NCI-H187 (cell line): ENCODE measurements at places on chromosomes 4 and X.

DNA sequence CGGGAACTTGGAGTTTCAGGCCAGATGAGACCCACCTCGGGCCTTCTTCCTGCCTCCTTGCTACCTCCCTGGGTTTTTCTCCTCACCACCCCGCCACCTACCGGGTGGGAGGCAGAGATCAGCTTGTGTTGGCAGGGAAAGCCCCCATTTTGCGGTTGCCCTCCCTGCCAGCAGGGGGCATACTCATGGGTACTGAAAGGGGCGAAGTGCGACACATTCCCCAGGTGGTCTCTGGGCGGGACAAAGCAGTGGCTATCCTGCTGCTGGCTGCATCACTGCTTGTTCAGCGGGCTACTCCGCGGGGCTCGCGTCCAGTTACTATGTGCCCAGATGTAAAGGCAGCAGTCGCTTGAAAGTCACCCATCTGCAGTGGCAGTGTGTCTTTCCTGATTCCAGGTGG is 330.3 kb downstream of the PDHA2 start:
- DNase-seq, result no peak

- no peak for DNase-seq
Observed at GRCh38 chr4:157012781-157013180, 41.2 kb upstream of the PDGFC start.

- no peak for DNase-seq
Observed at GRCh38 chr4:17370818-17371217, 141.1 kb downstream of the QDPR start.

GRCh38 chrX:148290041-148290440 is 210.4 kb upstream of the AFF2 start:
- no peak for DNase-seq

DNA sequence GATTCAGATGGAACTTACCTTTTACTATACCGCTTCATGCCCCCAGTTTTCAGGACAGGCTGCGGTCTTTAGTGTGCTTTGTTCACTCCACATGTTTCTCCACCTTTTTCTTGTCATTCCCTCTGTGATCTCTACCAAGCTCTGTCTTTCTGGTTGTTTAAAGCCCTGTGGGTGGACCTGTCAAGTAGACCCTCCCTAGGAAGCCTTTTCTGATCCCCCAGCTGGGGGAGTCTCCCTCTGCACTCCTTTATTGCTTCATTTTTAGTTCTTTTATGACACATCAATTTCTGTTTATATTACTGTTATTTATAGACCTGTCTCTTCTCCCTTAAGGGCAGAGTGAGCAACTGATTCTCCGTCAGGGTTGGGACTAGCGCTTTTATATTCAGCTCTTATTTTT is 150.2 kb downstream of the C4orf33 start:
- DNase-seq, result no peak

DNA sequence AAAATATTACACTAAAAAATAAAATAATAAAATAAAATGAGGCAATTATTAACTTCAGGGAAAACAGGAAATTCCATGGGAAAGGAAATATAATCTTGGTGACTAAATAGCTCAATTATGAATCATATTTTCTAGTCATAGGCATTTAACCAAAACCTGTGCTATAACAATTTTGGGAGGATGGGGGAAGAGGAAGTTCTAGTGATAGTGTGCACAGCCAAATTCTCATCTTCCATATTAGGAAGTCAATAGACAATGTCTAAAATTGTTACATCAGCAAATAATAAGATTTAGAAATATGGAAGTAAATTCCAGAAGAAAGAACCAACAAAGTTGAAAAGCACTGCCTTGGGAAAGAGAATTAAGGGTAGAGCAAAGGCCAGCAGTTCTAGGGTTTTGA is 2.8 kb downstream of the AWAT2 start:
- DNase-seq, result no peak

DNA sequence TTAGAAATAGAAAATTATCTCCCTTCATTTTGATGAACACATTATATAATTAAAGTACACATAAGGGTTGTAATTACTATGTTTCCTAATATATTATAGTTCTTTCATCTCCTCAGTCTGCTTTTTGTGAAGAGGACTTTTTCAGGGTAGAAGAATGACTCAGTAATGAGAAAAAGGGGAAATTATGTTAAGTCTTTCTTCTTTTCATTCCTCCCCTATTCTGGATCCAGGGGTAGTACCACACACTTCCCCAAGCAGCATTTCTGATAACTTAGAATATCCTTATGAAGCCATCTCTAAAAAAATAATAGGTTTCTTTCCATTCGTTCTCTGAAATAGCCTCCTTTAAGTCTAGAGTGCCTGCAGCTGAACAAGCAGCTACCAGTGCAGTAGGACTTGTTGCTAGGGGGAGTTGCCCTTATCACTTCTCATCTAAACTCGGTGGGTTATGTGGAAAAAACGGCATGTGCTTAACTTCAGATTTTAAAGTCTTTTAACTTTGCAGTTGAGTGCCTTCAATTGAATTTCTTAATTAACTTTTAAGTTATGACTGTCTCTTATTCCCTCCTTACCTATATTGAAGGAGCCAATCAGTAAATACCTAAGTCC is 184.8 kb downstream of the ARHGAP24 start:
- DNase-seq, result no peak

GRCh38 chrX:2707334-2707760 is 16.3 kb downstream of the CD99 start:
- DNase-seq, result no peak

DNA sequence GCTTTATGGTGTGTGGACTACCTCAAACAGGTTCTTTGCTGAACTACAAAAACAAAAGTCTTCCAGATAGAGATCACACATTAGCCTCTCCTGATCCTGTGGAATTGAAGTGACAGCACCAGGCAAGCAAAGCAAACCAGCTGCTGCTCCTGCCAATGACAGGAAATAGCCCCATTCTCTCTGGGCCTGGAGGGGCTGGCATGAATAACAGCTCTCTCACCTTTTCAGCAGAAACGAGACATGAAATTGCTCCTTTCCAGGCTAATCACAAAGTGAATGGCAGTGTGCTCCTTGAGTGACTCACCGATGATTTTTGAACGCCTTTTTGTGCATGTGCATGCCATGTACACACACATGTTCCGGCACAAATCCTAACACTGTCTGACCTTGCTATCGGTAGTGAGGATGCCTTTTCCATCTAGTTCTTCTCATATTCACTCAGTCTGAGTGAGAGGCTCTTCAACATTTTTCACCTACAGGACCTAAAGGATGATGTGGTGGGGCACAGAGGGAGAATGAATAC is 24.4 kb downstream of the MFAP3L start:
- DNase-seq, result no peak

GRCh38 chr4:92825791-92826190 is 522.0 kb downstream of the GRID2 start:
- no peak for DNase-seq

DNA sequence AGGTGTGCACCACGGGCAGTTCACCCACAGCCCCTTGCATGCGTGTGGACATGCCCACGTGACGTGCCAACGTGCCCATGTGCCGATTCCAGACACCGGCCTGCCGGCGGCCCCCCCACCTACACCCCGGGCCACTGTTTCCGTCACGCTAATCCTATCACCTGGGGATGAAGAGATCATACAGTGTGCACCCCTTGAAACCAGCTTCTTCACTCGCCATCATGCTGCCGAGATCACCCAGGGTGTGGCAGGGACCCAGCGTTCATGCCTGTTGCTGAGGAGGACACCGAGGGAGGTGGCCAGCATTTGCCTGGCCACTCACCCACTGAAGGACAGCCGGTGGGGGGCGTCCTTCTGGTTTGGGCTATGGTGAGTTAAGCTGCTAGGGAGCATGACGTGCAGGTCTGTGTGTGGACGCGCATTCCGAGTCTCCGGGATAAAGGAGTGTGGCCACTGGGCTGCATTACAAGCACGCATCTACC is 14.1 kb downstream of the CTBP1 start:
- DNase-seq, result no peak

GRCh38 chr4:71857713-71858451 is 74.0 kb upstream of the GC start:
- DNase-seq, result no peak

DNA sequence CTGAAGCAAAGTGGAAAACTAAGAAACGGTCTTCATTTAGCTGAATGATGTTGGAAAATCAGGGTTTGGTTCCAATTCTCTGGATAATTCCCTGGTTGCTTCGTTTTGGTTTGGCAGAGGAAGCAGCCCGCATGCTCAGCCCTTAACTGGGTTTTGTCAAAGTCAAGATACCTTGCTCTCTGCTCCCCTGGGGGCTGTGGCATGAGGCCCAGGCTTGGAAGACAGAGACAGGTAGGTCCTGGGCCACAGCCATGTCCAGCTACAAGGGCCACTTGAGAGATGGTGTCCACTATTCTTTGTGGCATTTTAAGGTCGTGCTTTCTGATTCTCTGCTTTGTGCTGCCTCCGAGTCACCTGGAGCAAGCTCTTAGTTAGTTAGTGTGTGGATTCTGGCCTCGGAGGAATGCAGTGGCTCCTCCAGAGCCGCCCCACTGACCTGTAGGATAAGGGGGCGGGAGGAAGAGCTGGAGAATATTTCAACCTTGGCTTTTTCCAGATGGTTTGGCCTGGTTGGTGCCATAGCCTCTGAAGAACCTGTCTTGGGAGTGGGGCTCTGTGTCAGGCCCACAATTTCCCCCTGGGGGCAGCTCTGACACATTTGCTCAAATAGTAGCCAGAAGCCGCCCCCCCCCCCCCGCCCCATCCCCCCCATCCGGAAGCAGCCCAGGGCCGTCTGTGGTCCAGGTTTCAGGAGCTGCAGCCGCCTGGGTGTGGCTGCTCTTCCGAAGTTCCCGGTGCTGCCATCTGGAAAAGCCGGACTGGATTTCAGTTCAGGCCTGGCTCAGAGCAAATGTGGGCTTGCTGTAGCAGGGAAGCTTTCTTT is 147.1 kb downstream of the NHS start:
- no peak for DNase-seq

- no peak for DNase-seq
Observed at GRCh38 chrX:369563-370101, 17.1 kb downstream of the PPP2R3B start.

GRCh38 chr4:78162342-78162741 is 105.2 kb downstream of the FRAS1 start:
- no peak for DNase-seq

- no peak for DNase-seq
Observed at GRCh38 chr4:57157596-57158137, 47.5 kb upstream of the IGFBP7 start.

DNA sequence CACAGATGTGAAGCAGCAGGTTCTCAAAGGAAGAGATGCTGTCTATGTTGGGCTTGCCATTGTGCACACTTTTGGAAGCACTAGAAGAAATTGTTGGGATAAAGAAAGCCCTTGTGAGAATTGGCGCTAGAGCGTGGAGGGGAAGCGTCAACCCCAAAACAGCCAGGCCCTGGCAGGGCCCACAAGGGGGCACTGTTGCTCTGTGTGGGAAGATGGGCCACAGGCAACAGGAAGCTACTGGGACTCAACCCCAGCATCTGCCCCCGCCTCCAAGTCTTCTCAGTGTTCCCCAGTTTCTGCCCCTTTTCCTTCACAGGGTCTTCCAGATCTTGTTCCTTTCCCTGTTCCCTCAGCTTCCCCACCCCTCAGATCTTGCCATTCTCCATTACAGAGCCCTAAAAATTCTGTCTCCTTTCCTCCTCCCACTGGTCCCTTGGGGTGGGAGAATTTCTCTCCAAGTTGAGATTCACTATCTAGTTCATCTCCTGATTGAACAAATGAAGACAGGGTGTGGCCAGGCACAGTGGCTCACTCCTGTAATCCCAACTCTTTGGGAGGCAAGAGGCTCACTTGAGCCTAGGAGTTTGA is 85.5 kb downstream of the STARD8 start:
- DNase-seq, result no peak

- DNase-seq, result no peak
Observed at GRCh38 chr4:175066923-175067627, 148.9 kb downstream of the ADAM29 start.
